ENCODE measurements at places on chromosomes 13 and 19. TPM values are rescaled to one million over a fixed set of nuclear protein-coding genes. Genes with fewer than 3 reads are reported as not detected.

DNA sequence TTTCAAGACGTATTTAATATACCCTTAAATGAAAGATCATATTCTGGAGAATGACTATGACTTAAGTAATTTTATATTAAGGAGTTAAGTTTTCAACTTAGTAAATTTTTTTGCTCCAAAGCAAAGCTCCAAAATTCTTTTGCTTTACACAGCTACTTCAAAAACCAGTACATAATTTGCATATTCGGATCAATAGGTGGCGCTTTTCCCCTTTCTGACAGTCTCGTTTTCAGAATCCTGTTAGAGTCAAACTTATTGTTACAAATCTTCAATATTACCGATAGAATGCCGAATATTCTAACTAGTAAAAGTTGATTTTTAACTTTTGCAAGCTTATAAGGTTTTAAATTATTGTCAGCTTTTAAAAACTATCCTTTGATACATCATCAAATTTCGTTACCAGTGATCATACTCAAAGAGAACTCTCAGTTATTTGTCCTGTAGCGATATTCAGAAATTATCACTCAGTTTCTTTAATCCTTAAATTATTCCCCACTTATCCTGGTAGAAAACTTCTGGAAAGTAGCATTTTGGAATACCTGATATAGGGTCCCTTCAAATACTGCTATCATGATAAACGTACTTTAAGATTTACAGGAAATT, 852.7 kb upstream of the KLHL1 start:
- DNase-seq, result peak; percentile 65

- no peak for DNase-seq
Observed at GRCh38 chr13:113098162-113098732, 7.3 kb upstream of the F7 start.

- no peak for DNase-seq
Observed at GRCh38 chr19:19207637-19208572, 3.9 kb upstream of the NCAN start.

Gene FSD1
- 26.0 TPM for total RNA-seq

Gene VMAC
- total RNA-seq, result 4.7 TPM

GRCh38 chr13:79740991-79741390, 260.0 kb downstream of the NDFIP2 start:
- no peak for DNase-seq

Gene MIA
- not detected for total RNA-seq

- DNase-seq, result no peak
Observed at GRCh38 chr13:65763811-65764210, 1466.3 kb downstream of the PCDH9 start.

GRCh38 chr13:109422161-109422560, 364.2 kb downstream of the IRS2 start:
- DNase-seq, result no peak

Gene EID2B
- total RNA-seq, result 3.9 TPM

- no peak for DNase-seq
Observed at GRCh38 chr13:22218797-22219196, 547.9 kb downstream of the FGF9 start.

DNA sequence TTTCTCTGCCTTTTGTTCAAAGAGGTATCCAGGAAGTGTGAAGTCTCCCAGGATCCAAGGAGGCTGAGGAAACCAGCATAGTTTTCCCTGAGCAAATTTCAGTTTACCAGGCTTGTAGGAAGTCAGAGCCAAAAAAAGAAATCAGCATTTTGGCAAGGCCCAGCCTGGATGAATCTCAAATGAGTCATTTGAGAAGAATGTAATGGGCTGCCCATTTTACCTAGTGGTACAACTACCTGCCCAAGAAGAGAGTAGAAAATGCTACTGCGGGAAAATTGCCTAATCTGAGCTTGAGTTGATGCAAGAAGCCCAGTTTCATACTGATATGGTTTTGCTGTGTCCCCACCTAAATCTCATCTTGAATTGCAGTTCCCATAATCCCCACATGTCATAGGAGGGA, 284.1 kb upstream of the ZNF507 start:
- no peak for DNase-seq

Gene CAMSAP3
- 0.22 TPM for total RNA-seq

DNA sequence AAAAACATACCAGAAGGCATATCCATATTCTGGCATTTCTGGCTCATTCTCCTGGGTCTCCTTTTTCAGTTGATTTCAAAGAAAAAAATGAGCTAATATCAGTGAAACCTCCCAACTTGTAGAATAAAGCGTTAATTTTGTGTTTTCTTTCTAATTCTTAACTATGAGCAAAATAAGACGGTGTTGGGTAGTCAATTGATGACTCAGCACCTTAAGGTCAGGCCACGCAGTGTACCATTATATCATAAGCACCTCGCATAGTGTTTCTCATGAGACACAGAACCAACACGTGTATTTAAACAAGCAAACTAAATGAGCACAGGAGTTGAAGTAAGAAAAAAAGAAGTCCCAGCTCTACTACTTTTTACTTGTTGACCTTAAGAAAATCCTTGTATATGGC, 174.9 kb downstream of the OXGR1 start:
- DNase-seq, result no peak

- DNase-seq, result peak; percentile 95
Observed at GRCh38 chr13:111177081-111177711, 62.1 kb downstream of the ARHGEF7 start.

DNA sequence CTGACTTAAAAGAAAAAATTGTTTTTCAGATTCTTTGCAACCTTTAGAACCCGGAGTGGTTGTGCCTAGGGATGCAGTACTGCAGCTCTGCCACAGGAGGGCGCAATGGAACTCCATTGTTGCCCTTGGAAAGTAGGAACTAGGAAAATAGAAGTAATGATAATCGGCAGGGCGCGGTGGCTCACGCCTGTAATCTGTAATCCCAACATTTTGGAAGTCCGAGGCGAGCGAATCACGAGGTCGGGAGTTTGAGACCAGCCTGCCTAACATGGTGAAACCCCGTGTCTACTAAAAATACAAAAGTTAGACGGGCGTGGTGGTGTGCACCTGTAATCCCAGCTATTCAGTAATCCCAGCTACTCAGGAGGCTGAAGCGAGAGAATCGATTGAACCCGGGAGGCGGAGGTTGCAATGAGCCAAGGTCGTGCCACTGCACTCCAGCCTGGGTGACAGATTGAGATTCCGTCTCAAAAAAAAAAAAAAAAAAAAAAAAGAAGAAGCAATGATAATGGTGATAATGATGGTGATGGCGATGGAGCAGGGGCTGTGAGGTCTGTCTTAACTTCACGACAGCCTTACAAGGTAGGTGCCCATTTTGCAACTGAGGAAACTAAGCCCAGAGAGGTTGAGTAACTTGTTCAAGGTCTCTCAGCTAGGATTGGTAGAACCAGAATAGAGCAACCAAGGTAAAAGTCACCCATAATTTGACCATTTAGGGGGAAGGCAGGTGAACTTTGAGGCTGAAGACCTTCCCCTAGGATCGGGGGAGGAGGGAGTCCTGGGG, 5.5 kb upstream of the ADAMTS10 start:
- DNase-seq, result peak; percentile 43

Gene SOX1
- total RNA-seq, result not detected

Gene CD70
- total RNA-seq, result not detected

Gene GTF3A
- total RNA-seq, result 73.3 TPM

GRCh38 chr13:39498471-39499114, 104.4 kb downstream of the LHFPL6 start:
- DNase-seq, result no peak

Gene FCHO1
- total RNA-seq, result 1.6 TPM

DNA sequence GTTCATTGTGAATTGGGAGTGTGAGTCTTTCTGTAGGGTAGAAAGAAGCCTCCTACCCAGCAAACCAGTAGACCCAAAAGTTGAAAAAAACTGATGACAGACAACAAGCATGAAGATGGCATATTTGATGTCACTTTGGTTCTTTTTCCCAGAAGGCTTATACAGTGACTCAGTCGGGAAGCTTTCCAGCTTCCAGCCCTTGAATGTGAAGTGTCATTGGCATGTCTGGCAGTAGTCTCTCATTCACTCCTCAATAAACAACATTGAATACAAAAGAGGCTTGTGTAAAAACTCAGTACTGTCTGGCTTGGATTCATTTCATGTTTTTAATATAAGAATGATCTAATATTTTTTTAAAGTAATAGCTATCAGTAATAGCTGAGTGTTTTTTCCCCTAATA, 68.7 kb downstream of the IPO5 start:
- peak; percentile 13 for DNase-seq

Gene CDX2
- not detected for total RNA-seq

Gene MPND
- 21.1 TPM for total RNA-seq

DNA sequence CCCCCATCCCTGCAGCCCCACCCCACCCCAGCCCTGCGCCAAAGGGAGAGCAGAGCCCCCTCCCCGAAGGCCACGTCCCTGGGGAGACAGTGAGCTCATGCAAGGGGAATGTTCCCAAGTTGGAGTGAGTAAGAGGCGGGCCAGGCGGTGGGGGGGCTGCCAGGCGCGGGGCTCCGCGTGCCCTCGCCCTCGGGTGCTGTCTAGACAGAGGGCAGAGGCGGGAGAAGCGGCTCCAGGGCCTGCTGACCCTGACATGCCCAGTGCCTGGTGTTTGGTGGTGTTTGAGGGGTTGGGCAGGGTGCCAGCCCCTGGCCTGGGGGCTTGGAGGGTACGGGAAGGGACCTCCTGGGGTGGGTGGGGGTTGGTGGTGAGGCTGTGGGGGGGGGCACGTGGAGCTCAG, 1.0 kb downstream of the FSTL3 start:
- DNase-seq, result peak; percentile 51

DNA sequence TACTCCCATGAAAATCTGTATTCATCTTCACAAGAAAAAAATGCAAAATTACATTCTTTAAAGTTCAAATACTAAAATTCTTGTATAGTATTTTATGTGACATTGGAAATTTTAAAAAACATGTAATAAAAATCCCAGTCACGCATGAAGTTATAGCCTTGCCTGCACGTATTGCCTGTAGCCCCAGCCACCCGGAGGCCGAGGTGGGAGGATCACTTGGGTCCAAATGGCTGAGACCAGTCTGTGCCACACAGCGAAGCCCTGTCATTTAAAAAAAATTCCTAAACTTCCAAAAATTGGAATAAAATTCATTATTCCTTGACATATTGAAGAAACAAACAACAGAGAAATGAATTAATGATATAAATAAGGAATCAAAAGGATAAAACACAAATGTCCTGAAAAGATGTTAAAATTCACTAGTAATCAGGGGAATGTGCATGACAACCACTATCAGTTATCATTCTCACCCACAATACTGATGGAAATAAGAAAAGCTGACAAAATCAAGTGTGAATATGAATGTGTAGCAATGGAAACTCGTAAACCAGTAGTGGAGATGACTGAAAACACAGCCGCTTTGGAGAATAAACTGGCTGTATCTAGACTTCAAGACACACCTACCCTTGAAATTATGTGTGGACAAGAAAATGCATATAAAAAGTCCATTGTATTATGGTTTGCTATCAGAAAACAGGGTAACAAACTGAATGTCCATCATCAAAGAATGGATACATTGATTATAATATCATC, 7.5 kb downstream of the CARD8 start:
- DNase-seq, result no peak

DNA sequence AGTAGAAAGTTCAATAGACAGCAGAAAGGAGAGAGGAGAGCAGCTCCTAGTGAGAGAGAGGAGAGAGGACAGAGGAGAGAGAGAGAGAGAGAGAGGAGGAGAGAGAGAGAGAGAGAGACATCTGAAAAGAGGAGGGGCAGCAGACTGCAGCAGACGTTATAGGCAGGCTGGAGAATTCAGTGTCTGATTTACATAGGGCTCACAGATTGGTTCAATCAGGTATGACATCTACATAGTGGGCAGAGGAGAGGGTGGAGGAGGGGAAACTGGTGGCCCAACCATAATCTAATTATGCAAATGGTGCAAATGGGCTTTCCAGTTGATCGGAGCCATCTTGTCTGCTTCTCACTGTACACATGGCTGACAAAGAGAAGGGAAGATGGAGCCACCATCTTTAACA, 221.3 kb upstream of the TRPC4 start:
- no peak for DNase-seq

Data from endothelial cell of umbilical vein (primary cell).